Fibroblast of upper back skin (primary cell): ENCODE measurements at places on chromosomes 2 and 18.
A peak's percentile ranks its signal among the peaks of the same experiment; 100 is the strongest.

DNA sequence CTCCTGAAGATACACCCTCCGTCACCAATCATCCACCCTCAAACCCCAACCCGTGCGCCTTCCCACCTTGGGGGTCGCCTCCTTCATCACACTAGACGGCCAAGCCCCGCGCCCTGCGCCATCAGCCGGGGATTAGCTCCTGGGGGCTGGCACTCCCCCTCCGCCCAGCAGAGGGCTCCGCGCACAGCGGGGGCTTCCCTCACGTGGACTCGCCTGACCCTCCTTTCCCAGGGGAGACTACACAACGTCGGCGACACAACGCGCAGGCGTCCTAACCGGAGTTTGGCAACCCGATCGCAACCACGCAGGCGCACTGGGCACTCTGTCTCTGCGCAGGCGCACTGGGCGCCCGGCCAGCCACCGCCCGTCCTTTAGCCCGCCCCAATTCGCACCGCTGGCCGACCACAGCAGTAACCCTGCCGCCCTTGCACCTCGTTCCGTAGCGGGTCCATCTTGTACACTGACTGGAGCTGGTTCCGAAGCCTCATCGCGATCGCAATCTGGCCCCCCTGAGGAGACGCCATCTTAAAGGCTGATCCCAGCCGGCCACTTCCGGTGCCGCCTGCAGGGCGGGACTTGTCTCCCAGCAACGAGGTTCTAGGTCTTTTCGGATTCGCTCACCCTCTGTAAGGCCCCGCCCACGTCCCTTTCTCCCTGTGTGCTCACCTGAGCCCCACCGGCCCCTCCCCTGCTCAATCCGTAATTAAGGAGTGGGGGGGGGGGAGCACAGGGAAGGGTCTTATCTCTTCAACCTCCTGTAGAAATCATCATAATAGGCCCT, at the start of gene PCGF1:
TSS of gene PCGF1 (minus strand) at position 551 of the 781 bp plus-strand sequence. CDS start at position 524, 27 bp downstream.
- peak; percentile 99 for DNase-seq

- DNase-seq, result peak; percentile 73
These were observed 14.5 kb downstream of the CKAP2L start for GRCh38 chr2:112749755-112750559.

DNA sequence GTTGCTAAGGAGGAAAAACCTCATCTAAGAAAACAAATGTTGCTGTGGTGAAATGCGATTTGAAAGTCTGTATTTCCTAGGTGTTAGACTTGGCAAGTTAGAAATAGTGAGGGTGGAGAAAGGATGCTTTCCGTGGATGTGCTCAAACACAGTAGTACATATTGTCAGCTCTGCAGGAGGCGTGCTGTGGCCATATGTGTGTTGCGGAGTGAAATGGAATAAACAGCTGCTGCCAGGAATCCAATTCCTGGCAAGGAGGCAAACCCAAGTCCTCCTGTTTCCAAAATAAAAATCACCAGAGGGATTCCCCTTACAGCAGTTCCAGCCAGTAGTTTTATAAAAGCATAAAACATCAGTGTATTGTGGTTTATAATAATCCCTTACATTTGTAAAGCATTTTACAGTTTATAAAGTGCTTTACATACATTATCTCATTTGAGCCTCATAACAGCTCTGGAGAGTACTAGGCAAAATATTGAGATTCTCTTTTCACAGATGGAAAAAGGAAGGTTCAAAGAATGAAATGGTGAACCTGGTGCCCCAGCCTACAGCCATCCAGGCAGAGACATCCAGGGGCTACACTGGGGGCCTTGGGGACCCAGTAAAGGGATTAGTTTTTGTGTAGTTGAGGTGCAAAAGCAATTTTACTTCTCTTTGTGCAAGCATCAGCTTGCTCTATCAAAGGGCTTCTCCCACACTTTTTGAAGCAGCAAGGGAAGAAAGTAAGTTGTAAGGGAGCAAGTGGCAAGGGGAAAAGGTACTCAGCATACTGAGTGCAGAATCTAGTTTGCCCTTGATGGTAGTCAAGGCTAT, 206.0 kb downstream of the AGPS start:
- DNase-seq, result peak; percentile 88

DNA sequence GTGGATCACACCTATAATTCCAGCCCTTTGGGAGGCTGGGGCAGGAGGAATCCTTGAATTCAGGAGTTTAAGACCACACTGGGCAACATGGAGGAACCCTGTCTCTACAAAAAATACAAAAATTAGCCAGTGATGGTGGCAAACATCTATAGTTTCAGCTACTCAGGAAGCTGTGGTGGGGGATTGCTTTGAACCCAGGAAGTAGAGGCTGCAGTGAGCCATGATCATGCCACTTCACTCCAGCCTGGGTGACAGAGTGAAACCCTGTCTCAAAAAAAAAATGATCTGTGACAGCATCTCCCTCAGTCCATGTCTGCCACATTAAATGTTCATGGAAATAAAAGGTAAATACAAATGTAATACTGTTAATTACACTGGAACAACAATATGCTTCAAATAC, 121.4 kb upstream of the COL5A2 start:
- no peak for DNase-seq

DNA sequence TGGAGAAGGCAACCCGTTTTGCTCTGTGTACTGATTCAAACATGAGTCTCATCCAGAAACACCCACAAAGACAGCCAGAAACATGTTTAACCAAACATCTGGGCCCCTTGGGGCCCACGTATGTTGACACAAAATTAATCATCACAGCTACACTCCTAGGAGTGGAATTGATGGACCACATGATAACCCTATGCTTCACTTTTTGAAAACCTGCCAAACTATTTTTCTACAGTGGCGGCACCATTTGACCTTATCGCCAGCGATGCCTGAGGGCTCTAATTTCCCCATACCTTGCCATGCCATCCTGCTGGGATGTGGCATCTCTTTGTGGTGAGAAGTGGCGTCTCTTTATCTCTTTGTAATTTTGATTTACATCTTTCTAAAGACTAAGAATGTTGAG, 38.5 kb downstream of the PSMG2 start:
- peak; percentile 67 for DNase-seq

DNA sequence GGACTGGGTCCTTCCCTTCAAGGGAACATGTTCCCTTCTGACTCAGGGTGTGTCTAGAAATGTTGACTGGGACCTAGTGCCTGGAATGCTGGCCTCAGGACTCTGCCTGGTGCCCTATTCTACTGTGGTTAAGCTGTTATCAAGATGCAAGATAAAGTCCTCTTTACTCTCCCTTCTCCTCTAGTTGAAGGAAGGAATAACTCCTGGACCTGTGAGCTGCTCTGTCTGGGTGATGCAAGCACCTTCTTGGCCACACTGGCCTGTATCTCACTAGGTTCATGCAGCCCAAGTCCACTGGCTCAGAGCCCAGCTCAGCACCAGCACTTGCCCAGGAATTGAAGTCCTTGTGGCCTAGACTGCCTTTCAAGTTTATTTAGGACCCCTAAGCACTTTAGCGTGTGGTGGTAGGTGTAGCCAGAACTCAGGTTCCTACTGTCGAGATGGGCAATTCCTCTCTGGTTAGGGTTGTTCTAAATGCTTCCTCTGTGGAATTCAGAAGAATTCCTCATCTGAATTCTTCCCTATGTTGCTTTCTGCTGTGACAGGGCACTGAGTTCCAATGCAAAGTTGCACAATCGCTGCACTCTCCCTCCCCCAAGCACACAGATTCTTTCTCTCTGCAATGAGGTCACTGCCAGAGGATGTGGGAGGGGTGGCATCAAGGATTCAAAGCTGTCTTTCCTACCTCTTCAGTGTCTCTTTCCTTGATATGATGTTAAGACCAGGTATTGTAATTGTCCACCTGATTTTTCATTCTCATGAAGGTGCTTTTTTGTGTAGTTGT, 54.7 kb downstream of the VWC2L start:
- DNase-seq, result peak; percentile 6

DNA sequence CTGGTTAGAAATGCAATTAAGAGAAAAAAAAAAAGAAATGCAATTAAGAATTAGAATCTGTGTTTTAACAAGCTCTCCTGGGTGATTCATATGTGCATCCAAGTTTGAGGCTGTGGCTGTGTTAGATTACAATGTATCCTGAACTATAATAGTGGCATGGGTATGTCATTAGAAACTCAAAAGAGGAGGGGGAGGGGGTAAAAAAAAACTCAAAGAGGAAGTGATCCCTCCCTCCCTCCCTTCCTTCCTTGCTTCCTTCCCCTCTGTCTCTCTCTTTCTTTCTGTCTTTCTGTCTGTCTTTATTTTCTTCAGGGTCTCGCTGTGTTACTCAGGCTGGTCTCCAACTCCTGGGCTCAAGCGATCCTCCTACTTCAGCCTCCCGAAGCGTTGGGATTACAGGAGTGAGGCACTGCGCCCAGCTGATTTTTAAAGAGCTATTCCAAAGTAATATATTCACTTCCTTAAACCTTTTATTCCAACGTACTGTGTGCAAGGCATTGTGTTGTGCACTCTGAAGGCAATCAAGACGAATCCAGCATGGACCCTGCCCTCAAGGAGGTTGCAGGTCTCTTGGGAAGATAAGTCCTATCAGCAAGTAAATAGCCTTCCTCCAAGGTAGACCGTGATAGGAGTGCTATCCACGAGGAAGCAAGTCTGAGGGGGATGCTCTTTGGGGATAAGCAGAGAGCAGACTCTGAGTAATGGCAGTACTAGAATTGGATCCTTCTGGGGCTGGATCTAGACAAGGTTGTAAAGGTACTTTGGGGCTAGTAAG, 35.9 kb upstream of the MCFD2 start:
- no peak for DNase-seq

GRCh38 chr18:44859263-44859662, 178.6 kb downstream of the SETBP1 start:
- no peak for DNase-seq

GRCh38 chr2:111711270-111711669, 172.7 kb downstream of the ANAPC1 start:
- no peak for DNase-seq

- no peak for DNase-seq
These were observed 55.5 kb upstream of the ST8SIA5 start for GRCh38 chr18:46812311-46812710.

GRCh38 chr2:109134741-109135358, 5.8 kb downstream of the SH3RF3 start:
- DNase-seq, result no peak

- peak; percentile 43 for DNase-seq
These were observed 28.8 kb upstream of the DDX18 start for GRCh38 chr2:117785740-117786139.

DNA sequence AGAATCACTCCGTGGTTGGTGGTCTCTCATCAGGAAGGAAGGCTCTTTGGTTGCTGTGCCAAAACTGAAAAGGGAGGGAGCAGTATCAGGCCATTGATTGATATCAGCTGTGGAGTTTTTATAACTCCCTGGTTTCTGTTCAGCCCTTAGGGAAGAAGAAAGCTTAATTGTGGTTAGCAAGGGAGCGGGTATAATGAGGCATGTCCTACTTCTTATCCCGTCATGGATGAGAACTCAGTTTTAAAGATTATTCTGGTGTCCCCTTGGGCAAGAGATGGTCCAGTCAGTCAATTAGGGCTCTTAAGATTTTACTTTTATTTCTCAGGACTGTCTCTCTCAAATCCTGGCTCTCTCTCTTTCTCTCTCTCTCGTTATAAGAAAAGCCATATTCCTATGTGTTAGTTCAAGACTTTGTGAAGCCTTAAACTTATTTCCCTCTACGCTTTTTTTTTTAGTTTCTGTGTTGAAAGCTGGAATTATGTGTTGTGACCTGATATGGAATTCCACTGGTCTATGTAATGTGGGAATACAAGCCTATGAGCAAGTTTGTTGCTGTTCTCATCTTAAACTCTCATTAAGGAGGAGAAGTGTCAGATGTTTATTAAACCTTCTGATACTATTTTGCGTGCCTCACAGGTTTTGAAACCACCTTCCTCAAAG, 514.0 kb upstream of the CDH2 start:
- peak; percentile 45 for DNase-seq

GRCh38 chr2:177036747-177037146, 175.8 kb upstream of the HNRNPA3 start:
- DNase-seq, result no peak

DNA sequence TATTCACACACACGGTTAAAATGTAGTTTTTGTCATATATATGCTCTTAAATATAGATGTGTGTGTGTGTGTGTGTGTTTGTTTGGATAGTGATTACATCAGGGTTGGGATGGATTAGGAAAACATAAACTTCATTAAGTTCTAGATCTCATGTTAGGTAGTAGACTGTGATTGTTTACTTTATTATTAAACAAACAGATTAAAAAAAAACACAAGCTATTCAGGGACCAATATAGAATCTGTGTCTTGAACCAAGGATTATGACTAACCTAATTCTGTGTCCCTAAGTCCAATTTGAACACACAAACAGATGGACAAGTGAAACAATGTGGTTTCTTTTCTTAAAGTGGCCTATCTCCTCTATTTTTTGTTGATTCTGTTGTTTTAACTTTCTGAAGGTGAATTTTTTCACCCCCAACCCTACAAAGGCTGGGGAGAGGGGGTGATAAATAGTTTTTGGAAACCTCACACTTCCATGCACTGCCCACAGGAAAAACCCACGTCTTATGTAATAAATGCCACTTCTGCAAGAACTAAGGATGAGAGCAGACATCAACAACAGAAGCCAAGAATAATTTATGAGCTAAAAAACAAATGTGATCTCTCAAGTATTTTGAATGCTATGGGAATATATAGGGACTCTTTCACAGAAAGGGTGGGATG, 40.7 kb downstream of the IL1R2 start:
- DNase-seq, result no peak

- no peak for DNase-seq
These were observed 1130.3 kb upstream of the CDH2 start for GRCh38 chr18:29307231-29307630.

GRCh38 chr2:37919631-37920032, 5.5 kb upstream of the RMDN2 start:
- no peak for DNase-seq

GRCh38 chr2:71944183-71944550, 203.5 kb downstream of the CYP26B1 start:
- DNase-seq, result no peak

- DNase-seq, result no peak
These were observed 40.6 kb upstream of the CBLN2 start for GRCh38 chr18:72584787-72585186.

- DNase-seq, result peak; percentile 57
These were observed 69.0 kb downstream of the CTAGE1 start for GRCh38 chr18:22348521-22349316.

- DNase-seq, result peak; percentile 77
These were observed 74.2 kb upstream of the KLF7 start for GRCh38 chr2:207239754-207240494.
